ENCODE measurements at places on chromosomes 11 and 22. TPM values are rescaled to one million over a fixed set of nuclear protein-coding genes. Genes with fewer than 3 reads are reported as not detected.

OR4A16 gene
- total RNA-seq, result not detected

GRCh38 chr11:35750981-35751663, 88.5 kb downstream of the TRIM44 start:
- no peak for DNase-seq
- no peak overlapping the region for H3K27ac ChIP-seq
- H3K4me3 ChIP-seq, result no peak overlapping the region
- no peaks in the 10 kb centered on the region for H3K4me1 ChIP-seq
- H3K27me3 ChIP-seq, result no peaks in the 10 kb centered on the region

- DNase-seq, result no peak
- no peak overlapping the region for H3K4me3 ChIP-seq
- H3K27me3 ChIP-seq, result peaks cover 23% of the 10 kb centered on the region
- H3K27ac ChIP-seq, result no peak overlapping the region
- H3K36me3 ChIP-seq, result no peaks in the 10 kb centered on the region
- H3K4me1 ChIP-seq, result no peaks in the 10 kb centered on the region
Observed at GRCh38 chr11:45655347-45655756, 10.1 kb downstream of the CHST1 start.

SSTR3 gene
- 0.29 TPM for total RNA-seq

GRCh38 chr22:39574779-39575551, 4.4 kb downstream of the CACNA1I start:
- no peak for DNase-seq
- H3K36me3 ChIP-seq, result no peaks in the 10 kb centered on the region
- H3K4me3 ChIP-seq, result no peak overlapping the region
- H3K27ac ChIP-seq, result no peak overlapping the region
- H3K4me1 ChIP-seq, result peaks cover 4% of the 10 kb centered on the region

- no peaks in the 10 kb centered on the region for H3K4me1 ChIP-seq
- H3K4me3 ChIP-seq, result no peak overlapping the region
- peaks cover 20% of the 10 kb centered on the region for H3K27me3 ChIP-seq
- H3K36me3 ChIP-seq, result no peaks in the 10 kb centered on the region
- H3K27ac ChIP-seq, result no peak overlapping the region
- no peak for DNase-seq
Observed at GRCh38 chr11:59943997-59944714, 5.9 kb downstream of the OOSP1 start.

DNA sequence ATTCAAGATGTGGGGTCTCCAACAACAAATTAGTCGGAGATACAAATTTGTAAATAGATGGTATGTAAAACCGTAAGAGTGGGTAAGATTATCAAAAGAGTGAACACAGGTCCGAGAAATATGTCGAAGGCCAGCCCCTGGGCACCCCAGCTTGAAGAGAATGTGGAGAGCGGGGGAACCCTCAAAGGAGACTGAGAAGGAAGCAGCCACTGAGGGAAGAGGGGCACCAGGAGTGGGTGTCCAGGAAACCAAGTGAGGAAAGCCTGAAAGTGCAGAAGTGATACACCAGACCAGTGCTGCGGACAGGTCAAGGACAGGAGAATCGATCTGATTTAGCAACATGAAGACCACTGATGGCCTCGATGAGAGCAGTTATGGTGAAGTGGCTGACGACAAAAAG, 14.4 kb downstream of the APOL5 start:
- no peaks in the 10 kb centered on the region for H3K36me3 ChIP-seq
- H3K4me3 ChIP-seq, result no peak overlapping the region
- no peaks in the 10 kb centered on the region for H3K4me1 ChIP-seq
- no peak overlapping the region for H3K27ac ChIP-seq
- H3K27me3 ChIP-seq, result peaks cover 15% of the 10 kb centered on the region

DNA sequence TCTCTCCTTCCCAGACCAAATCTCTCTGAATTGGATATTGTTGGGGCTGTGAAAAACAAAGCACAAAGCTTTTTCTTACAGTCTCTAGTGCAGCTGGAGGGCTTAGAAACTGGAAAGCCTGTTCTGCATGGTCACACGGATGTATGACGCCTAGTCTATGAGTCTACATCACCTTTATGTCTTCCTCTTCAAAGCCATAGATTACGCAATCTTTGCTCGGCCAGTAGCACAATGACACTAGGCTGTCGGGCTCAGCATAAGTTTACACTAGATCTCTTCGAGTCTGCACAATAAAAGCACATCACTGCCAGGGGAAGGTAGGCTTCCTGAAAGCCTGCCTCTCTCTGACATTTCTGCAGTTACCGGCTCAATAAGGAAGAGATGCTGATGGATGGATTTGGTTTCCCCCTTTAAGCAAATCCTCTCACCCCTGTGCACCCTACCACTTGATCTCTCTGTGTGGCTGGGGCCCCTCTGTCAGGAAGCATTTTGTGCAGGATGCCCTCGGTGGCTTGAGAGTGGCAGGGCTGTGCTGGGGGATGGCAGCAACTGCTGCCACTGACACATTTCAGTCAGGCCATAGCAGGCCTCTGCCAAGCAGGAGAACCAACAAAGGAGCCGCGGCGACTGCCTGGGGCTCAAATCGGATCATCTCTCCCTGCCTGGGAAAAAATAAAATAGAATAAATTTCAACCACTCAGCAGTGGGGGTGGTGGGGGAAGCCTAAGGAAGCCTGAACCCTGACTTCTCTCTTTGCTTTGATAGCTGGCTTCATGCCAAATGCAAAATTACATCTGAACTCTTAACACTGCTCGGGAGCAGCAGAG, 1272.8 kb downstream of the LRRC4C start:
- DNase-seq, result no peak
- no peak overlapping the region for H3K4me3 ChIP-seq
- no peaks in the 10 kb centered on the region for H3K36me3 ChIP-seq
- H3K27me3 ChIP-seq, result no peaks in the 10 kb centered on the region

B4GALNT4 gene
- total RNA-seq, result not detected

DNA sequence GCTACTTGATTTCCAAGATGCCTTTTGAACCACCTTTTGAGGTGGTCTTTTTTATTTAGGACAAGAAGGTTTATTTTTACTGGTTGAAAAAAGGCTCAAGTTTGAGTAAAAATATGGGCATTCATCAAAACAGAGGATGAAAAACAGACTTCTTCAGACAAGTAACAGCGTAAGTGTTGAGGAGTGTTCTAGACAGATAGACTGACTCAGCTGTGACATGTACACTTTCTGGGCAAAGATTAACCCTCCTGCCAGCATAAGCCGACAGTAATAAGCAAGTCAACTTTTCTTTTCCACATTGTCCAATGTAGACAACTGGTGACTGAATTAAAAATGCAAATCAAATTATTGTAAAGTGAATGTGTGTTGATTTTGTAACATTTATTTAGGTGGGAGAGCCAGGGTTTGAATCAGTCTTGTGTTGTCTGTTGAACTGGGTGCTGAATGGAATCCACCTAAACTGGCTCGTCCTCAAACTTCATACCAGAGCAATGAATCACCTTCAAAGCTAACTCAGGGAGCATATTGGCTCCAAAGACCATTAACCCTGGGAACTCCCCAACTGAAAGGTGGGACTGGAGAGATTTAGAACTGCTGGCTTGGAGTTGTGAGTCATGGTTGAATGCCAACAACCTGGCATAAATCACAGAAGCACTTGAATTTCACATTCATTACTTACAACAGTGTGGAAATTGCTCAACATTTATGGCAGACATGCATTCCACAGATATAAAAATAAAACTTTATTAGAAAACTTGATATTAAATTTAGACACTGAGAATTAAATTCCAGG, 377.0 kb downstream of the ETS1 start:
- peaks cover 6% of the 10 kb centered on the region for H3K4me1 ChIP-seq
- H3K36me3 ChIP-seq, result peaks cover 17% of the 10 kb centered on the region
- H3K4me3 ChIP-seq, result no peak overlapping the region
- no peak for DNase-seq
- H3K27ac ChIP-seq, result no peak overlapping the region
- no peaks in the 10 kb centered on the region for H3K27me3 ChIP-seq

PGA5 gene
- not detected for total RNA-seq

DNA sequence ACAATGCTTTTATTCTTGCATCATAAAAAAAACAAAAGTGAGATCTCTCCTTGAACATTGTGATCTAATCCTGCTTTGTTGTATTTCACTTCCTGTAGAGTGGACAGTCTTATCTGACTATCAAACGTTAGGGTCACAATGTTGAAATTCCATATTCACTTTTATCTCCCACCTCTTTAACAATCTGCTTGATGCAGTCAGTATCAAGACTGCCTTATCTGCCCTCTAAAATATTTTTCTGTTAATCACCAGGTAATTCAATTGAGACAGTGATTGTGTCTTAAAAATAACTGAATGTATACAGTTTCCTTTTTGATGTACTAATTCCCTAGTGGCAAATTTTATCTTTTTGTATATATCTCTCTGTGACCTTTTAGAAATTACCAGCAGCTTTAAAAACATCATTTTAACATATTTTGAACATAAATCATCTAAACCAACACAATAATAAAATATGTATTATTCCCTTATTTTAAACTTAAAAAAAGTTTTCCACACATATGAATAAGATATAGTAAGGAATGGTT, 143.1 kb upstream of the MPPED2 start:
- no peak overlapping the region for H3K4me3 ChIP-seq
- no peaks in the 10 kb centered on the region for H3K36me3 ChIP-seq
- no peak overlapping the region for H3K27ac ChIP-seq
- H3K4me1 ChIP-seq, result no peaks in the 10 kb centered on the region
- no peak for DNase-seq
- H3K27me3 ChIP-seq, result peaks cover 8% of the 10 kb centered on the region

- no peak within 1 kb of the TSS for H3K4me3 ChIP-seq
- H3K4me1 ChIP-seq, result no peaks in the 10 kb centered on the region
- H3K27ac ChIP-seq, result no peak within 1 kb of the TSS
- H3K36me3 ChIP-seq, result no peaks in the 10 kb centered on the region
- H3K27me3 ChIP-seq, result peaks cover 19% of the 10 kb centered on the region
Observed at GRCh38 chr22:43891360-43892182, at the start of gene PNPLA5. Gene PNPLA5 (minus strand): TSS chr22:43892013. CDS start chr22:43891880, 133 bp downstream.

- no peak overlapping the region for H3K4me3 ChIP-seq
- peaks cover 5% of the 10 kb centered on the region for H3K4me1 ChIP-seq
- H3K27ac ChIP-seq, result no peak overlapping the region
- no peaks in the 10 kb centered on the region for H3K36me3 ChIP-seq
Observed at GRCh38 chr11:102762361-102762767, 18.1 kb downstream of the MMP10 start.

DNA sequence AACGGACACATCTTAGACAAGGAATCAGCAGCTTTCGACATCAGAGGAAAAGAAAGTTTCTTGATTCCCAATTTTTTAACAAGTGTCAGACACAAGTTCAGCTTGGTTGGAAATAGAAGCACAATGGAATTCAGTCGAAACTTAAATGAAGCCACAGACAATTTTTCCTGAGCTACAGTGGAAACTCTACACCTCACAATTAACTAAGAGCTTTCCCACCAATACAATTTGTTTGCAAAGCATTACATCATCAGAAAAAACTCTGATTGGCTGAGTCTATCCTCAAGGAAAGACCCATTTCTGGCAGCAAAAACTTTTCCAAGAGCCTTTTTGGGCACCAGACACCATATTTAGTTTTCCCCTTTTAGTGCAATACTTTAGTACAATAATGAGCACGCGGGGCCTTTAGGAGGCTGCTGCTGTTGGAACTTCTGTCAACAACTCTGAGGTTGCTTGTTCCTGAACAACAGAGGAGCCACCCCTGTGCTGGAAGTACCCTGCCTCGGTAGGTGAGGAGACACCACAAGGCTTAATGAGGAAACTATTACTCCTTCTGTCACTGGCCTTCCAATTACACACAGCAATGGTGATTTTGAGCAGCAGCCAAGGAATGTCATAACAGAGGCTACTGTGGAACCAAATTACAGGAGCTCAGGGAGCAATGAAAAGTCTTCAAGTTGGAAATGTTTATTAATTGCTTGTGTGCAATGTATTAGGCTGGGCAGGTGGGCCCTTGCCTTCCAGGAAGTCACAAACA, 61.9 kb upstream of the BARX2 start:
- H3K4me3 ChIP-seq, result no peak overlapping the region
- H3K36me3 ChIP-seq, result no peaks in the 10 kb centered on the region
- peaks cover 4% of the 10 kb centered on the region for H3K27me3 ChIP-seq
- H3K4me1 ChIP-seq, result no peaks in the 10 kb centered on the region

DNAJB13 gene
- not detected for total RNA-seq

DNA sequence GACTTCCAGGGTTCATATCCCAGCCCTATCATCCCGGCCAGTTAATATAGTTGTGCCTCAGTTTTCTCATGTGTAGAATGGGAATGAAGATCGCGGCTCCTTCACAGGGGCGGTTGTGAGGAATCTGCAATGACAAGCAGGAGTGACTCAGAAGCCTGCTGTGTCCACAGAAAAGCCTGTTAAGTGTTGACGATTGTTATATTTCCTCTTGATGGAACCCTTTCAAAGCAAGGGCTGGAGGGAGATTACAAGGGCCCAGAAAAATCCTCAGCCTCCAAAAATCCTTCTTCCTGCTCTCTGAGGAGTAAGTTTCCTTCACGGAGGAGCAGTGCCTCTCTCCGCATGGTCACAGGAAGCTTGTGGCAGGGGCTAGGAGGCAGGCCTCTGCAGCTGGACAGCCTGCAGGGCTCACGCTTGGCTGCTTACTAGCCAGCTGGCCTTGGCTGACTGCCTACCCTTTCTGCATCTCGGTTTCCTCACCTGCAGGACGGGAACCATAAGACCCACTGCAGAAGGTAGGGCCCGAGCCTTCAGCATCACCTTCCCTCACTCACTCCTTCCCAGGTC, 63.4 kb downstream of the CACNG2 start:
- H3K36me3 ChIP-seq, result no peaks in the 10 kb centered on the region
- no peak overlapping the region for H3K4me3 ChIP-seq
- H3K27me3 ChIP-seq, result peaks cover 52% of the 10 kb centered on the region
- DNase-seq, result no peak
- H3K4me1 ChIP-seq, result no peaks in the 10 kb centered on the region

PRAME gene
- total RNA-seq, result not detected

CASP4 gene
- 118 TPM for total RNA-seq

TPBGL gene
- total RNA-seq, result 0.14 TPM

TMEM86A gene
- 0.59 TPM for total RNA-seq

SOX6 gene
- total RNA-seq, result not detected

DNA sequence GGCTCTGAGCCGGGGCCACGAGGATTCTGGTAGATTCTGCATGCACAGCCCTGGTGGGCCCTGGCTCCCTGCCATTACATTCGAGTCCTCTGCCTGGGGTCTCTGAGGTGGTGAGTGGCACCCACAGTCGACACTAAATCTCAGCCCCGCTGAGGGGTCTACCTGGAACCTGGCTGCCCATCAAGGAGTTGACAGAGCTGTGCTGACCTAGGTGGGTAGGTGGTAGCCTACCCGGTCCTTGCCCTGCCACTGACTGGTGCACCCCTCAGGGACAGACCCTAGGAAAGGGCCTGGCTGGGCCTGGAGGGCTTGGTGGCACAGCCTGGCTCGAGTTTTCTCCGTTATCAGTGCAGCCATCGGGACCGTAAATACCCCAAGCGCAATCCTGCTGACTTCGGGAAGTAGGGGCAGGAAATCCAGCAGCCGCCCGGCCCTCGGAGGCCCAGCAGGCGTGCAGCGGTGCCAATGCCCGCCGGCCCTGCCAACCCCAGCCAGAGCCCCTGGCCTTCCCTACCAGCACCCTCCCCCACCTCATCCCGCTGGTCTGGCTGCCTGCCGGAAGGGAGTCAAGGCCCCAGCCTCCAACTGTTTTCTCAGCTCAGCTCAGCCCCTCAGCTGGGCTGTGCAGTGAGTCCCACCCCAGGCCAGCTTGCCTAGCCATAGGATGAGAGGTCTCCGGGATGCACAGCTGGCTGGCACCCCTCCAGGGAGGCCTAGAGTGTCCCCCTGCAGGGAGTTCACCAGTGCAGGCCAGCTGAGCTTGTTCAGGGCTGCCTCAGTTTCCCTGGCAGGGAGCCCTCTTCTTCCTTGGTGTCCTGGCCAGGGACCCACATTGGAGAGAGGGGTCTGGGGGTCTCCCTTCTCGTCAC, 80.4 kb upstream of the KCNQ1OT1 start:
- H3K27me3 ChIP-seq, result peaks cover 11% of the 10 kb centered on the region
- no peak overlapping the region for H3K27ac ChIP-seq
- no peaks in the 10 kb centered on the region for H3K36me3 ChIP-seq
- no peak overlapping the region for H3K4me3 ChIP-seq

All from natural killer cell treated with Interleukin-12 subunit alpha and Interleukin-12 subunit beta and Interleukin-15 and Interleukin-18, amount 100 ng/mL, for 72 hours (primary cell).